ENCODE measurements at places on chromosomes 3 and 15.

DNA sequence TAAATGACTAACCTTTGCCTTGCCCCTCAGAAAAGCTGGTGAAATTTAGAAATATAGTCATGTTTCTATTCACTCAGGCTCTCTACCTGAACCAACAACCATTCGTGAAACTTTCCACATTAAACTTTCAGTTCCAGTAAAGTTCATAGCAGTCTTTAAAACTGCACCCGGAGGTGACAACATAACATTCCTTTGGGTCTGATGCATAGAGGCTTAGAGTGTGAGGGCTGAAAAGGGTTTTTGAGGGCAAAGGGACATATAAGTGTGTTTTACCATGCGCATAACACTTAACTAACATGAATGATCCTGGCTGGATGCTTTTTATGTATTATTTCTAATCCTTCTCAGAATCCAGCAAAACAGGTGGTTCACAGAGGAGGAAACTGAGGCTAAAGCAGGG is 471.7 kb upstream of the MCTP2 start:
- DNase-seq: no peak

DNA sequence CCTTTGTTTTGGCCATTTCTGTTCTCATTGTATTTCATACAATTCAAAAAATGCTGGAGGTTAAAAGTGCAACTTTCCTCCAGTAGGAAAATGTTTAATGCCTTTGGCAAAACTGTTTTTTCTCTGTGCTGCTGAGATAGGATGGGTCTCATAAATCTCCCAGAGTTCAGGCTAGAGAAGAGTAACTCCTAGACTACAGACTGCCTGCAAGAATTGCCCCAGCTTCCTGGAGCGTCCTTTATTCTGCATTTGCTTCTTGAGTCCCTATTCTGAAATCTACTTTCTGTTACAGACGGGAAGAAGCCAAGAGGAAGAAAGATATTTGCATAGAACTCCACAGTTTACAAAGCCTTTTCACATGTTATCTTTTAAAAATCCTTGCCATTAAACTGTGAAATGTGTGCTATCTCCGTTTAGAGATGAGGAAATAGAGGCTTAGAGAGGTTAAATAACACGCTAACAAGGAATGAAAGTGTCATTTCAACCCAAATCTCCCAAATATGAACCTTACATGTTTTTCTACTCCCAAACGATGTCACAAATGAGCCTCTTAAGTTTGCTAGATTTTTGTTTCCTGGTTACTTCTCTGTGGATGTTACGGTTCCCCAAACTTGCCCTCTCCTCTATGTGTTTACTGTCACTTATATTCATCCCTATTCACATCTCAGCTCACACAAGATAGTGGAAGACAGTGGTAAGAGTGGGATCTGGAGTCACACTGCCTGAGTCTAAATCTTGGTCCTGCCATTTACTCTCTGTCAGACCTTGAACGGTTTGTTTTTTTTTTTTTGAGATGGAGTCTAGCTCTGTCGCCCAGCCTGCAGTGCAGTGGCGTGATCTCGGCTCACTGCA is 17.4 kb downstream of the NANOGP8 start:
- DNase-seq: no peak

DNA sequence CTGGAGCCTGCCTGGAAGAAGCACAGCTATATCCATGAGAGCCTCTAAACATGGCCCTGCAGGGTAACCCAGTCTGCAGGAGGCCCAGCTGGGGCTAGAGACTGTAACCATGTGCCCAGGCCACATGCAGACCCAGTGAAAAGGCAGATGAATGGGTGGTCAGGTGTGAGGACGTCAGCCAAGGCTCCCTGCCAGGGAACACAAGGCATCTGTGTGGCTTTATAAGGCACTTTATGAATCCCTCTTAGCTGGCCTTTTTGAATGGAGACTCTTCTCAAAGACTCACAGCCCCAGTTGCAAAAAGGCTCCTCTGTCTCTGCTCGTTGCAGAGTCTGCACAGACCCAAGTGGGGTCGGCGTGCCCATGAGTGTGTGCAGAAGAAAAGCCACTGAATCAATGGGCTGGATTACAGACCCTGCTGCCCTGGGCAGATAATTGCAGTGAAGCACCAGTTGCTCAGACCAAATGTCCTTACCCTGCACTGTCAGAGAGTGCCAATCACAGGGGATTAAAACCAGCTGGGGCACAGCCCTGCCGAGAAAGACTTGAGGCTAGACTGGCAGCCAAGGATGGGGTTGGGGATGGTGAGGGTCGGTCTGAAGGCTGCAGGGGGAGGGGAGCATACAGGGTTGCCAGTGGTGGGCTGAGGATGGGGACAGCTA is 154.2 kb downstream of the RAB11A start:
- DNase-seq: no peak

DNA sequence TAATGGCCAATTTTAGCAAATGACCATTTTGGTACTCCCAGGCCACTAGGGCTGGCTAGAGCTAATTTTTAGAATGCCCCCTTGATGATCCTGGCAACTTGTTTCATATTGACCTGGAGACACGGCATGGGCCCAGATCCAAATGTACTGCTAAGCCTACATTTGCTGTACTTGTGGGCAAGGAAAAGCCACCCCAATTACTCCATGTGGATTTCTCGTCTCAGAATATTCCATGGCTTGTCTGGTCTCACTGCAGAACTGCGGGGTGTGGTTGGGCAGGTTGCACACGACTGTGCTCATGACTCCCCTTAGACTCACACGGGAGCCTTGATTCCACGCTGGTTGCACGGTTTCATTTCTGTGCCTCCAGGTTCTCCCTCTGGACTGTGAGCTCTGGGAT is 140.9 kb downstream of the RPLP1 start:
- DNase-seq: no peak

GRCh38 chr3:175433026-175433674 is 574.0 kb downstream of the NAALADL2 start:
- no peak for DNase-seq

Measured in cortex of kidney (tissue), 1 donor.